Motor neuron (in vitro differentiated cells): ENCODE measurements at places on chromosomes 11 and 22. TPM values are rescaled to one million over a fixed set of nuclear protein-coding genes. Genes with fewer than 3 reads are reported as not detected.
A peak's percentile ranks its signal among the peaks of the same experiment; 100 is the strongest.

- ATAC-seq = no peak
These were observed 43.4 kb upstream of the GLYAT start for GRCh38 chr11:58775066-58775708.

Gene OR4C3
- total RNA-seq = 0.21 TPM in 1 of 2 replicates, not detected in the other

Gene PPM1F
- 14.5 and 15.1 TPM in 2 replicates for total RNA-seq

GRCh38 chr11:114158421-114158820 is 98.9 kb downstream of the ZBTB16 start:
- no peak for ATAC-seq

Gene PDGFB
- 1.8 TPM in 2 replicates for total RNA-seq

Gene IGLL1
- total RNA-seq = not detected in 2 replicates

Gene MPZL3
- 0.42 and 1.2 TPM in 2 replicates for total RNA-seq

- ATAC-seq = no peak
These were observed 415.9 kb downstream of the TMEM135 start for GRCh38 chr11:87453531-87454089.

- no peak for ATAC-seq
These were observed 3.6 kb upstream of the ME3 start for GRCh38 chr11:86676010-86676409.

DNA sequence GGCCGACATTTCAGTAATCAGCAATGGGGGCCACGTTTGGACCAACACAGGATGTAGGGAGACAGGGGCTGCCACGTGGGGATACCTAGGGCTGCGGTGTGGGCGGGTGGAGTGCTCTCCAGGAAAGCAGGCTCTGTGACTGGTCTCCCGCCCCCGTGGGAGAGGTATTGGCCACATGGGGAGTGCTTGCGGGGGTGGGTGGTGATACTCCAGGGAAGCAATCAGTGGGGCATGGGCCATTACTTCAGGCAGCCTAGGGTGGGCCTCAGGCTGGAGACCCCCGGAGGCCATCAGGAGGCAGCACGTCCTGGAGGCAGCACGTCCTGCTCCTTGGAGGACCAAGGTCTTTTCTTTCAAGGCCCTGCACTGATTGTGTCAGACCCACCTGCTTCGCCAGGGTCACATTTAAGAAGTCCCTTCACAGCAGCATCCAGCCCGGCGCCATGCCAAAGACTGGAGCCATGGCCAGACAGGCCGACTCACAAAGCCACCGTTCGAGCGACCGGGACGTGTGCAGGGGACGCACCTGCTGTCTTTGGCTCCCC is 3.0 kb upstream of the MUC2 start:
- no peak for ATAC-seq

DNA sequence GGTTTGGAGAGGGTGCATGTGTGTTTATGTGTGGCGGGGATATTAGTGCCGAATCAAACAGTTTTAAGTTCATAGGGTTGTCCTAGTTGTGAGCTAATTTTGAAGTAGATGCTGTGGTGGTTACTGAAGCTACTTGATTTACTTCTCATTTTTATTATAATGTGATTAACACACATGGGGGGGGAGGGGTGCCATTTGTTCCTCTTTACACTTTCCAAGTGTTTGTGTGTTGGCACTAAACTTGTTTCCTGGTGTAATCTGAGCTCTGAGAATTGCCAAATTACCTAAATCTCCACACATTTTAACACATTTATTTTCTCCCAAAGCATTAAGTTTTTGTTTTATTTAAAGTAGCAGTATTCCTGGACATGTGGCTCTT is 60.1 kb downstream of the ZNRF3 start:
- ATAC-seq = no peak

Gene RBFOX2
- 109 and 133 TPM in 2 replicates for total RNA-seq

DNA sequence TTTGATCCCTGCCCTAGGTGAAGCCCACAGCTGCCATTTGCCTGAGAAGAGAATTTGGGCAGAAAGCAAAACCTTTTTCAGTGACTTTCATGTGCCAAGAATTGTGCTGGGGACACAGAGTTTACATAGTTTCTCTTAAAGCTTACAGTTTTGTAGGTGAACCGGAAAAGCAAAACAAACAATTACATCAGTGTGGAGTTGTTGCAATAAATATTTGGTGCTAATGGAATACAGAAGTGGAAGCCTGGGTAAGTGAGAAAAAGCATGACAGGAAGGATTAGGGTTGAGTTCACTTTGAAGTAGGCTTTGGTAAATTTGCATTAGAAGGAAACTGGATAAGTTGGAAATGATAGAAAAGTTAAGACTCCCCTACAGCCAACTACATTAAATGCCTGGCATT is 82.7 kb downstream of the RASSF10 start:
- peak; percentile 24 for ATAC-seq

GRCh38 chr11:121153472-121153871 is 52.4 kb downstream of the TECTA start:
- no peak for ATAC-seq

GRCh38 chr11:27310182-27310581 is 52.8 kb downstream of the CCDC34 start:
- no peak for ATAC-seq

- no peak for ATAC-seq
These were observed 540.8 kb downstream of the SOX6 start for GRCh38 chr11:15815246-15816195.

Gene MFNG
- total RNA-seq = 0.74 TPM in 1 of 2 replicates, not detected in the other

Gene CRYAB
- 27.9 TPM in 2 replicates for total RNA-seq

- ATAC-seq = no peak
These were observed 21.0 kb downstream of the FLI1 start for GRCh38 chr11:128714881-128715280.

Gene BBOX1
- total RNA-seq = 0.65 and 1.0 TPM in 2 replicates

Gene NNMT
- 0.78 and 1.1 TPM in 2 replicates for total RNA-seq
